ENCODE measurements at places on chromosomes 16 and 17.

DNA sequence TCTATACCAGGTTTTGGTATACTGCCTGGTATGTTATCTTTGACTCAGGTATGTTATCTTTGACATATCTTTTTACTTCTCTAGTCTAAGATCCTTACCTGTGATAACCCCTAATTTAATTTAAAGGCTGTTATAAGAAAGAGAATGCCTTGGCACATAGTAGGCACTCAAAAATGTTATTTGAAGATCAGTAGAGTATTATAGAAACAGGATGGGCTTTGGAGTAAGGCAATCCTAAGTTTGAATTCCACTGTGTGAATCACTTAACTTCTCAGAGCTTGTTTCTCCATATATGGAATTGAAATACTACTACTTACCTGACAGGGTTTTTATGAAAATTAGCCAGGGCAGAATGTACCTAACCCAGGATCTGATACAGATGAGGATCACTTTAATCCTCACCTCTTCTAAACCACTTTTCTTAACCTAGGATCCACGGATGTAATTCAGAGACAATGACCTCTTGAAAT is 1.2 kb downstream of the BRIP1 start:
- no peak for DNase-seq

DNA sequence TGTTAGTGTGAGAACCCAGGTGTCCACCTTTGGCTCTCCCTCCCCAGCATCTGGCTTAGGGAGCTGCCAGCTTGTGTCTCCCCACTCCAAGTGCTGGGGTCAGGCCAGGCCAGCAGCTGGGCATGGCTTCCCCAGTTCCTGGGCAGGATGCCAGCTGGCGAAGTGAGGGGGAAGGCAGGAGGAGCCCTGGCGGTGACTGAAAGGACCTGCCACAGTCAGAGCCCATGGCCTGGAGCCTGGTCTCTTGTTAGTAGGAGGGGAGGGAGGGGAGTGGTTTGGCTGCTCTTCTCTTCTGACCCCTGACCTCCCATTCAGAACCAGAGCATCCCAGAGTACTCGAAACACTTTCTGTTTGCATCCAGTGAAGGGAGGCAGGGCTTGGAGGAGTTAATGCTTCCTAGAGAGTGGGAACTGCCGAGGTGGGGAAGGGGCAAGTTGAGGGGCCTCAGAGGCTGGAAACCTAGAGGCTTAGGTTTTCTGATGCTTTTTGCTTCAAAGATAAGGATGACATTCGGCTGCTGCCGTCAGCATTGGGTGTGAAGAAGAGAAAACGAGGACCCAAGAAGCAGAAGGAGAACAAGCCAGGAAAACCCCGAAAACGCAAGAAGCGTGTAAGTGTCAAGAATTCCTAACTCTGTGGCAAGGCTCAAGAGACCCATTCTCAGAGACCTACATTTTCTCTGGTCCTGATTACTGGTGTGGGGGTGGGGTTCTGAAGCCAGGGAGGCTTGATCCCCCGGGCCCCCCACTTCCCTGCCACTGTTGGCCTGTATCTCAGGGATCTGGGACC is 772 bp downstream of the CHD3 start:
- no peak for DNase-seq

DNA sequence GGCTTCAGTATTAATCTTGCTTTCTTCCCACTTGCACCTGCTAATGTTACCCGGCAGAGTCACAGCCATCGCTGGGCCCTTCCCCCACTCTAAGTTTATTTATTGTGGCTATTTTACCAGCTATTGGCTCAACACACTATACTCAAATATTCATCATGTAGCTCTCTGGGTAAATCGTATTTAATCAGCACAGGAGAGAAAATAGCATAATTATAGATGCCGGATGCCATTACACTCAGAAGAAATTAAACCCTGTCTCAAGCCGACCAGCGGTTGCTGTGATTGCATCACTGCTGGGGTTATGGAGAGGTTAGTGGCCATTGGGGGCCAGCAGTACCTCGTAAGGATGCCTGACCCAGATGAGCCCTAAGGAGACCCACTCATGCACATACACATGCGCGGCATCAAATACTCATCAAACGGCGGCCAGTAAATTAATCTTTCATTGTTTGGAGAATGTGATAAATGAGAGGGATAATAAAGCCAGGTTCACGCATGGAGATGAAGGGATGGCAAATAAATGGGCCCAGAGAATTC is 269.5 kb upstream of the ZFHX3 start:
- DNase-seq: no peak

DNA sequence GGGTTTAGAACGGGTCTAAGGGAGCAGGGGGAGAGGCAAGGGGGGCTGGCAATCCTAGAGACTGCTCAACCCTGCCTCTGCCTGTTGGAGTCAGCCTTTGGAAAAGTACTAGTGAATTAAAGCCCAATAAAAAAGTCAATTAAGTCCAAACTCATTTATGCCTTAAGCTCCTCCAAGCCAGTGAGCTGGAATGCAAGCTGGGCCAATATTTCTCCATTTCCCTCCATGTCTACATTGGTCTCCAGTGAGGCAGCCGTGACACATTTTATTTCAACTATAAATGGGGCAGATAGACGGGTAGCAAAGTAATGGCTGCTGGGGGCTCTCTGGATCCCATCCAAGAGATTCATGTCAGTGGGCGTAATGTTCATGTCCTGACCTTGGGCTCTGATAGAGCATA is 144.0 kb downstream of the SPACA3 start:
- DNase-seq: no peak

- no peak for DNase-seq
Measured at GRCh38 chr16:80081846-80082245, 458.9 kb upstream of the DYNLRB2 start.

DNA sequence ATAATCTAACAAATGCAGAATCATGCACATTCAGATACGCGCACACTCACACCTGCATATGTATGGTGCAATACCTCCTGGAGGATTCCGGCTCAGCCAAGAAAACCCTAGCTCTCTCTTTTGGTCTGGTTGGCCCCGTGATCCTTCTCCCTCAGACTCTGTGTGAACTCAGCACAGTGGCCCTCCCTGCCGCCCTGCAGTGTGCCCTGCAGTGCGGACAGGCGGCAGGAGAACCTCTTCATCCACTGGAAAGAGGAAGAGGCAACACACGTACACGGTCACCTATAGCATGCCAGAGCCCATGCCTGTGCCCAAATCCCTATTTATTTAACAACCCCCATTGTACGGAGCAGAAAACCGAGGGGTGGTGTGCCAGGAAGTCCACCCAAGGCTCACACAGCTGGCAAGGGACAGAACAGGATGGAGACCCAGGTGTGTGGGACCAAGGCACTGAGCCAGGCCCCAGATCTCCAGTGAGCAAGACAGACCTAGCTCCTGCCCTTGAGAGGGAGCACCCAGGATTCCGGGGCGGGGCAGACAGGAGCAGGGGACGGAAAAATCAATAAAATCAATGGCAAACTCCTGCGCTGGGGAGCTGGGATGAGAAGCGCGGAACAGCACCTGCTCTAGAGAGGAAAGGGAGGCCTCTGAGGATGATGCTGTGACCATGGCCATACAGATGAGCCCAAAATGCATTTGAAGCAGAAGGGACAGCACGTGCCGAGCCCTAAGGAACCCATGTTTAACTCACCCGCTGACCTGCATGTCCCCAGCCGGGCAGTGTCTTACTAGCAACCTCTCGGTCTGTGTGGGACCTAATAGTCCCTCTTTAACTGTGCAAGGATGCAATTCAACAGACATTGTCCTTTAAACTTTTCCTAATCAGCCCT is 54.7 kb upstream of the CIBAR2 start:
- DNase-seq: no peak

DNA sequence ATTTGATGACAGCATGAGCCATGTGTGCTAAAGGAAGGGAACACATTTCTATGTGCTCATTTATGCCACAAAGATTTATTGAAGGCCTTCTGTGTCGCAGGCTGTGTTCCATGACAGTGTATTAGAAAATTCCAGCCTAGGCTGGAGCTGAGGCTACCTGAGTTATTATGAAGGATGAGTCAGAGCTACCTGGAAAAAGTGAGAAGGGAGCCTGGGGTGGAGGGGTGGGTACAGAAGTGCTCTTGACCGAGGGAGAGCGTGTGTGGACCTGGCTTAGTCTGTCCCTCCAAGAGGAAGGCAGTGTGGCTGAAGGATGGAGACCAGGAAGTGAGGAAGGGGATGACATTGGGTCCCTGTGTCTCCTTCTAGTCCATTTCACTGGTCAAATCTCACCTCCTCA is 98.3 kb downstream of the N4BP1 start:
- DNase-seq: no peak

- no peak for DNase-seq
Measured at GRCh38 chr17:49987681-49988441, 7.2 kb downstream of the DLX3 start.

DNA sequence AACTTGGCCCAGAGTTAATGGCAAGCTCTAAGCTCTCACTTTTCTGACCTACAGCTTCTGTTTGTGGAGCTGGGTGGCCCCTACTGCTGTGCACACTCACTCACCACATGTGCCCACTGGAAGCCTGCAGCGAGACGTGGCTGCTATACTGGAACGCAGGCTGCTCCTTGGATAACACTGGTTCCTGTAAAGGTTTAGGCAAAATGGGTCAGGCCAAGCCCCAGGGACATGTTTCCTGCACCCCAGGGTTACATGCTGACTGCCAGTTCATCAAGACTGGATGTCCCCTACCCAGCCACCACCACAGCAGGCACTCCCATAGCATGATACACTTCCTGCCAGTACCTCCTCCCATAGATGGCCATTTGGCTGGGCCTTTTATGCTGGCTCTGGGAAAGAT is 8.3 kb downstream of the POLDIP2 start:
- no peak for DNase-seq

- DNase-seq: no peak
Measured at GRCh38 chr16:30585022-30585399, 486 bp downstream of the ZNF785 start.

DNA sequence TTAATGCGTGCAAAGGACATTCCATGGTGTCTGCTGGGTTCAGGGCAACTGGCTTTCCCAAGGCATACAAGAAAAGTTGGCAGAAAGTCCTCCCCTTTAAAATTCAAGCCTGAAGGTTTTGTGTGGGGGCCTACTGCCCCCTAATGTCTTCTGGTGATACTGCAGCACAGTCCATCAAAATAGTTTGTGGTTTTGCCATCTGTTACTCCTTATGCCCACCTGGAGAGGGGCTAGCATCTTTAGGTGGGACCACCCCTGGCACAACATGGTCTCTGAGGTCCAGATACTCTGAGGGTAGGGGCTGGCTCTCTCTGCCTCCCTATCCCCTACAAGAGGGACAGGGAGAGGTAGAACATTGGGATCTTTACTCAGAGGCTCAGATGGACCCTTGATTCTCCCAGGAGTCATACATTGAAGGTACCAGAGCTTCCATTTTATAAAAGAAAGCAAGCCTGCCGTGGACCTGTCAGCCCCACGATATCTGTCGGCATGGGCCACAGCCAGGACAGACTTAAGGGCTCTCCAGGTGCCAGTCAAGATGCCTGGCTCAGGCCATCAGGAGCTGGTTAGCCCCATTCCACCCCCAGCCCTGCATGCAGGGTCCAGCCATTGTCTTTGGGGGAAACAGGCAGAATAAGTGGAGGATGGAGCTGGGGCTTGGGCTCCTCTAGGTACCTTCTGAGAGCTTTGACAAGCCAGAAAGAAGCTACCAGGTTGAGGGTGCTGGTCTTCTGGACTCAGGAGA is 6.3 kb downstream of the ESRP2 start:
- DNase-seq: no peak

DNA sequence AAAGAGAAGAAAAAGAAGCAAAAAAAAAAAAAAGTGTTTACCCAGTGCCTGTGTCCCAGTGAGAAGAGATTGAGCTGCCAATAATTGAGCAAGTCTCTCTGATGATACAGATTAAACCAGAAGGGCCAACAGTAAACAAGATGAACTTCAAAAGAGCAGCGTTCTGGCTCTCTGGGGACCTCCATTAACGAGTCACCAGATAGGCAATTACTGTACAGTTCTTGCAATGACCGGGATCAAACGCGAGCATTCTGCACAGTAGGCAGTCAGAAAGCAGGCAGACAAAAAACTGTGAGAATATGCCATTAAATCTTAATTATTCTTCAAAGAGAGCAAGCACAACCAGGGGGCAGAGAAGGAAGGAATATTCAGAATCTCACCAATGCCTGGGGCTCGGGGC is 626.1 kb downstream of the TMEM114 start:
- no peak for DNase-seq

Measured in thymus (tissue), 14 donors.